ENCODE measurements at places on chromosomes 4 and X.

GRCh38 chr4:83387012-83387411 lies 52.4 kb upstream of the HPSE start:
- DNase-seq: no peak

DNA sequence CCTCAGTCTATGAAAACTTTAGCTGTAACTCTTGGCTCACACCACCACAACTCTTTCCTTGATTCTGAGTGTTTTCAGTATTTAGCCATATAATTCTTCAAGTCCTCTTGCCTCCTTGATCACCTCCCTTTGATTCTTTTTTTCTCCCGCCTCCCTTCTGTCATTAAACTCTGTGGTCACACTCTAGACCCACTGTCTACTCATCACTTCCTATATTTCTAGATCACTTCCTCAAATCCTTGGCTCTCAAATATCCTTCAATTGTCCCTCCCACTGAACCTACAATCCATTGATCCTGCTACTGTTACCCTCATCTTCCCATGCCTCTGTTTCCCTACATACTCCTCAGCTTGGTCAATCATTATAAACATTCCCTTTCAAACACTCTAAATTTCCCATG lies 12.4 kb upstream of the CXXC4 start:
- no peak for DNase-seq

DNA sequence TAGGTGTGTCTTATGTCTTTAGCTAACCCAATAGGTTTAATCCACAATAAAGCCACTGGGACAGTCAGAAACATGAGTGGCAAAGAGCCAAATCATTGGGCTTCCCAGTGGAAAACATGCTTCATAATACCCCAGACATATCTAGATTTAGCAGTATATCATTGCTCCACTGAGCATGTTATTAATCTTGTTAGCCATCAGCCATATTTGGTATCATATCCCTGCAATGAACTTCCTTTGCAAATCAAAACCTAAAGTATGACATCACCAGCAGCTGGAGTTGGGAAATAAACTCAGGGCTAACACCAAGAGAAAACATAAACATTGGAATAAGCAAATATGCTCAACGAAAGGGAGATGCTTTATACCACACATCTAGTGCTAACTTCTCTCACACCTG lies 280.8 kb upstream of the NOCT start:
- no peak for DNase-seq

DNA sequence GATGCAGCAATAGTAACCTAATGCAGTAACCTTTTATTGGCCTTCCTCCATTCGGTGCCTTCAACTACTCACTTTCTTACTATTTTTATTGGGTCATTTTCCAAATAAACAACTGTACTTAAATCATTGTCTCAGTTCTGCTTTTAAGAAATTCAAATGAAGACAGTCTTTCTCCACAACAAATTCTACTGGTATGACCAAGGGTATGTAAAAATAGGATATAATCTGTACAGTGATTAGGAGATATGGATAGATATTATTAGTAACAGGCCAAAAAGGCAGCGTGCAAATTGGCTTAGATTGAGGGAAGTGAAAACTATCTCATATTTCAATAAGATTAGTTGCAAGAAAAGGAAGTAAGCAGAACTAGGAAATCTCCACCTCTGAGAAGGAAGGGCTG lies 177.4 kb upstream of the PPP1R2C start:
- DNase-seq: no peak

All from right hindlimb (tissue), 1 donor.